Muscle of leg (tissue), 16 donors: ENCODE measurements at places on chromosomes 3 and 15. TPM values are rescaled to one million over a fixed set of nuclear protein-coding genes. Genes with fewer than 3 reads are reported as not detected.
A peak's percentile ranks its signal among the peaks of the same experiment; 100 is the strongest.

- DNase-seq: no peak
Observed at GRCh38 chr3:101903451-101903871, 54.1 kb downstream of the NFKBIZ start.

DNA sequence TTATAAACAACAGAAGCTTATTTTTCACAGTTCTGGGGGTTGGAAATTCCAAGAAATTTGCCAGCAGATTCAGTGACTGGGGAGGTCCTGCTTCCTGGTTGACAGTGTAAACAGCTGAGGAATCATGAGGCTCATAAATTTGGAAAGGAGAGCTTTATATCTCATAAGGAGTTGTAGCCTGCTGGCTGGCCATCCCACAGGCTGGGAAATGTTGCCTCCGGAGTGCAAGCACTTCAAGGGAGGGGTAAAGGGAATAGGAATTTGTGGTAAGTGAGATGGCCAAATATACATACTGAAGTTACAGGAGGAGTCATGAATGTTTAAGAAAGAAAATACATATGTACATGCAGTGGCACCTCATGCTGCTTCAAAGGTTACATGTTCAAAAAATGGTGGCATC, 217.2 kb upstream of the CBLB start:
- DNase-seq: no peak

GRCh38 chr3:44128057-44128775, 113.5 kb upstream of the TOPAZ1 start:
- peak; percentile 13 for DNase-seq

GRCh38 chr3:95277613-95278012, 1214.8 kb downstream of the NSUN3 start:
- no peak for DNase-seq

GRCh38 chr15:48625126-48625525, 20.4 kb downstream of the FBN1 start:
- no peak for DNase-seq

DNA sequence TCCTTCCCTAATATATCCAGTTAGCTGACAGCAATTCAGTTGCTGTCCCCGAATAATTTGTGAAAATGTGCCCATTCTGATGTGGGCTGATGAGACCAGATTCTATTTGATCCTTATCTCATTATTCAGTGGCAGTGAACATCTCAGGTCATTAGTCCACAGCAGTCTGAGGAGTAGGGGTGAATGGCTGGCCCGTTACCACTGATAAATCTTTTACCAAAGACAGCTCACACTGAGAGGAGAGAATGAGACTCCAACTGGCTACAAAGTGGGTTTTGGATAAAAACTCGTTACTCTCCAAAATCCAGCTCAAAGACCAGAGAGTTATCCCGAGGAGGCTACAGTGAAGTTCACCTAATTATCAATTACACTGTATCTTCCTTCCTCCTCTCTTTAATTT, 189.7 kb downstream of the TUSC7 start:
- no peak for DNase-seq

DNA sequence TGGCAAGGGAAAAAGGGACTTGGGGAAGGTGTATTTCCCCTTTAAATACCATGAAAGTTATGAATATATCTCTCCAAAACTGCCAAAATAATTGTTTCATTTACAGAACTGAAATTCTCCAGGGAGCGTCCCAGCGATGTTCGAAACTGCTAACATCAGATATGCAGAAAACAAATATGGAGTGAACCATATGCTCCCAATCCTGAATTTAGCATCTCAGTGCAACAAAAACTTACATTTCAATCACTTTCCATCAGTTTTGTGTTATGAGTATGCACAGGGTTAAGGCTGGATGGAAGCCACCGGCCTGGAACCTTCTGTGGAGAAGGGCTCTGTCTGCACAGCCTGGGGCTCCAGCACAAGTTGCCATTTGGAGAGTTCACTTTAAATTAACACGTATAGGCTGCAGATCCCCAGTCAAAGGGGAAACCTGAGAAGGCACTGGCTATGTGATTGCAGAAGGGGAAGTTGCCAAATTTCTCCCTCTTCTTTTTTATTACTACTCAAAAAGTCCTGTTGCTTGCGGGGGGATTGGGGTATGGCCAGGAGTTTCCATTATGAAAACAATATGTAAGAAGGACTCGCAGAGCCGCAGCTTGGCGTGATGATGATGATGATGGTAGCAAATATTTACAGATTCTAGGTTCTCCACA, 56.9 kb upstream of the FOXP1 start:
- no peak for DNase-seq

GRCh38 chr3:182182531-182182968, 470.8 kb downstream of the SOX2 start:
- DNase-seq: peak; percentile 16

GRCh38 chr3:159234306-159234705, 432.5 kb downstream of the MFSD1 start:
- DNase-seq: no peak

DNA sequence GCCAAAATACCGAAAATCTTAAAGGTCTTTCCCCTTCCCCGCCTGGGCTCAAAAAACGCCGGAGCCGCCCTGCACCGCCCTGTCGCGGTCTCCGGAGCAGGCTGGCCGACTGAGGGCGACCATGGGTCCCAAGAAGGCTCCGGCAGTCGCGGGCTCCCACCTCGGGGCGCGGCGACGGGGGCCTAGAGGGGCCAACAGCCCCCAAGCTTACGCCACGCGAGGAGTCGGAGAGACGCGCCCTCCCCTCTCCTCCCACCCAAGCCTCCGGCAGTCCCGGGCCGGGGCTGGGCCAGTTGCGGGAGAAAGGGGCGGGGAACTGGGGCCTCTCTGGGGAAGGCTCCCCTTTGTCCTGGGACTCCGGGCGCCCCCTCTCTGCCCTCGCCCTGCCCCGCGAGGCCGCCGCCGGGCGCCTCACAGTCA, 69.2 kb downstream of the GOLGA8B start:
- peak; percentile 48 for DNase-seq

Gene ROBO1
- 52.3 TPM for polyA plus RNA-seq

Gene TRH
- 0.28 TPM for polyA plus RNA-seq

Gene SPINT1
- 1.8 TPM for polyA plus RNA-seq

Gene MST1R
- 2.8 TPM for polyA plus RNA-seq
